ENCODE measurements at places on chromosomes 12 and 14. TPM values are rescaled to one million over a fixed set of nuclear protein-coding genes. Genes with fewer than 3 reads are reported as not detected.

DNA sequence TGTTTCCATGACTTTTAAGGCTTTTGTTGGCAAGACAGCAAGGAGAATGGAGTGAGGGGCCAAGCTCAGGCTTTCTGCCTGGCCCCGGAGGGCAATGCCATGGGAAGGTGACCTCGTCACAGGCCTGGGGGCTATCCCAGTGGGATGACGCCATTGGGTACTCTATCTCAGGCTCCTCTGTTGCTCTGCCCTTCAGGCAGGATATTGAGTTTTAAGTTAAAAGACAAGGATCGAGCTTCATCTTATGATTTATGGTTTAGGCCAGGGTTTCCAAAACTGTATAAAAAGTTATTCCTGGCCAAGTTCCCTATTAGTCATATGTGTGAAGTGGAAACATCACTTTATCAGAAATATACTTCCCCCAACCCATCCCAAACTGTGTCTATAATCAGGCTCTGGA is 127.7 kb downstream of the ZFP36L1 start:
- peak overlapping the region; percentile 73 for H3K27ac ChIP-seq
- H3K4me3 ChIP-seq: no peak overlapping the region
- H3K27me3 ChIP-seq: no peaks in the 10 kb centered on the region
- no peaks in the 10 kb centered on the region for H3K36me3 ChIP-seq

GRCh38 chr12:27193106-27193505 is 51.0 kb upstream of the STK38L start:
- no peaks in the 10 kb centered on the region for H3K36me3 ChIP-seq
- DNase-seq: no peak
- no peaks in the 10 kb centered on the region for H3K4me1 ChIP-seq
- peak overlapping the region; percentile 66 for H3K27ac ChIP-seq

DNA sequence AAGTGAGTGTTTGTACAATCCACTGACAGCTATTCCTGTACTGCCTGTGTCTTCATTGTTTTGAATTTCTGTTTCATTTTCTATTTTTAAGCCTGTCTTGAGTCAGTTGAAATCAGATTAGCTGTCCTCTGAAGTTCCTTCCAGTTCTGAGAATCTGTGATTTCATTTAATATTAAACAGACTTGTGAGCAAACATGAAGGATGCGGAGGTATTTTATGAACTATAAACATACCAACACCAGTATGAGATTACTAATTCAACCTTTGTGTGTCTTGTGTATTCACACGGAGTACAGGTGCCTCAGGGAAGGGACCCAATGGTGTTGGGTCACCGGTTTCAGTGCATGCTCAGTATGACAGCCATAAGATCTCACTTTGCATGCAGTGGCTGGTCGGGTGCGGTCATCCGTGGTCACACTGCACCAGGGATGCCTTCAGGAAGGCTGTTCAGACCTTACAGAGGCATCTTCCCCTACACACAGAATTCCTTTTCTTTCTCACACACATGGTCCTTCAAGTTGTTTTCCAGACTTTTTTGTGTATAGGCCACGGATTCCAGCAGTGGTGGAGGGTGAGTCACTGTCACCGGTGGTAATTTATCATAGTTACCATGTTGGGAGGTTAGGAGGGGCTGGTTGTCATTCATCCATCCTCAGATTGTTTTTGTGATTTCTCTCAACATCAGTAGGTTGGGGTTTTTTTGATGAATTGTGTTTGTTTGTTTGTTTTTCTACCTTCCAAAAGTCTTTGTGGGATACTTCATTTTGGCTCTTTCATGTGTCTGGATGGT is 103.0 kb upstream of the SFSWAP start:
- peaks cover 5% of the 10 kb centered on the region for H3K4me1 ChIP-seq
- H3K4me3 ChIP-seq: no peak overlapping the region
- H3K27ac ChIP-seq: no peak overlapping the region
- no peak for DNase-seq

DNA sequence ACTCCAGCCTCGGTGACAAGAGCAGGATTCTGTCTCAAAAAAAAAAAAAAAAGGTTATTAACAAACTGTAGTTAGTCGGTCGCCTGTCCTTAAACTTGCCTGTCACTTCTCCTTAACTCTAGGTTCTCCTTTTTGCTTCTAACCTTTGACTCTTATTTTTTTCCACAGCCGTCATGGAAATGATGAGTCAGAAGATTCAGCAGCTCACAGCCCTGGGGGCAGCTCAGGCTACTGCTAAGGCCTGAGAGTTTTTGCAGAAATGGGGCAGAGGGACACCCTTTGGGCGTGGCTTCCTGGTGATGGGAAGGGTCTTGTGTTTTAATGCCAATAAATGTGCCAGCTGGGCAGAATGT is 418 bp upstream of the MYG1 start:
- H3K4me1 ChIP-seq: peaks cover 41% of the 10 kb centered on the region
- peak; percentile 46 for DNase-seq
- peaks cover 48% of the 10 kb centered on the region for H3K36me3 ChIP-seq
- peak overlapping the region; percentile 66 for H3K27ac ChIP-seq
- H3K4me3 ChIP-seq: peak overlapping the region; percentile 60
- no peaks in the 10 kb centered on the region for H3K27me3 ChIP-seq

- H3K36me3 ChIP-seq: no peaks in the 10 kb centered on the region
- no peaks in the 10 kb centered on the region for H3K27me3 ChIP-seq
- H3K27ac ChIP-seq: no peak overlapping the region
- H3K4me3 ChIP-seq: no peak overlapping the region
Measured at GRCh38 chr12:113155060-113155459, 5.5 kb downstream of the CFAP73 start.

- DNase-seq: peak; percentile 87
- no peaks in the 10 kb centered on the region for H3K27me3 ChIP-seq
- H3K36me3 ChIP-seq: no peaks in the 10 kb centered on the region
- peak overlapping the region; percentile 86 for H3K27ac ChIP-seq
Measured at GRCh38 chr14:26841920-26842741, 244.3 kb upstream of the NOVA1 start.

DNA sequence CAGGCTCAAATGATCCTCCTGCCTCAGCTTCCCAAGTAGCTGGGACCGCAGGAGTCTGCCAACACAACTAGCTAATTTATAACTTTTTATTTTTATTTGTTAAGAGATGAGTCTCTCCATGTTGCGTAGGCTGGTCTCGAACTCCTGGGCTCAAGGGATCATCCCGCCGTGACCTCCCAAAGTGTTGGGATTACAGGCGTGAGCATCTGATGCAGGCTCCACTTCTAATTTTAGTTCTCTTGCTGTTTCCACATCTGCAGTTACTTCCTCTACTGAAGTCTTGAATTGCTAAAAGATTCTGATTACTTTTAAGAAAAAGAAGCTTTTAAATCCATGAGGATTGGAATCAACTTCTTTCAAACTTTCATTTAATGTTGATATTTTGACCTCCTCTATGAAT is 13.4 kb upstream of the SNX6 start:
- no peaks in the 10 kb centered on the region for H3K4me1 ChIP-seq
- no peaks in the 10 kb centered on the region for H3K27me3 ChIP-seq
- H3K4me3 ChIP-seq: no peak overlapping the region
- no peak overlapping the region for H3K27ac ChIP-seq
- DNase-seq: no peak
- H3K36me3 ChIP-seq: no peaks in the 10 kb centered on the region

- DNase-seq: no peak
- no peaks in the 10 kb centered on the region for H3K36me3 ChIP-seq
- H3K27ac ChIP-seq: no peak overlapping the region
- H3K4me3 ChIP-seq: no peak overlapping the region
- H3K4me1 ChIP-seq: no peaks in the 10 kb centered on the region
Measured at GRCh38 chr12:7581625-7582024, 78.0 kb upstream of the CD163 start.

Gene PIWIL1
- not detected for total RNA-seq
